ENCODE measurements at places on chromosomes 12 and 14. TPM values are rescaled to one million over a fixed set of nuclear protein-coding genes. Genes with fewer than 3 reads are reported as not detected.

KRT3 gene
- not detected for total RNA-seq

TMEM179 gene
- 1.0 TPM for total RNA-seq

NOVA1 gene
- 12.5 TPM for total RNA-seq

PSME1 gene
- 89.8 TPM for total RNA-seq

AREL1 gene
- 21.9 TPM for total RNA-seq

RGS6 gene
- 5.2 TPM for total RNA-seq

SLC17A8 gene
- under 0.01 TPM for total RNA-seq

Measured in skeletal muscle tissue (tissue), 5 donors.